Occipital lobe (tissue), 3 donors: ENCODE measurements at places on chromosomes 6 and 20. TPM values are rescaled to one million over a fixed set of nuclear protein-coding genes. Genes with fewer than 3 reads are reported as not detected.

STMND1 gene
- not detected for total RNA-seq

BTNL2 gene
- total RNA-seq: not detected

CPNE1 gene
- total RNA-seq: 55.1 TPM

SPATS1 gene
- 0.62 TPM for total RNA-seq
